ENCODE measurements at places on chromosomes 4 and X.

DNA sequence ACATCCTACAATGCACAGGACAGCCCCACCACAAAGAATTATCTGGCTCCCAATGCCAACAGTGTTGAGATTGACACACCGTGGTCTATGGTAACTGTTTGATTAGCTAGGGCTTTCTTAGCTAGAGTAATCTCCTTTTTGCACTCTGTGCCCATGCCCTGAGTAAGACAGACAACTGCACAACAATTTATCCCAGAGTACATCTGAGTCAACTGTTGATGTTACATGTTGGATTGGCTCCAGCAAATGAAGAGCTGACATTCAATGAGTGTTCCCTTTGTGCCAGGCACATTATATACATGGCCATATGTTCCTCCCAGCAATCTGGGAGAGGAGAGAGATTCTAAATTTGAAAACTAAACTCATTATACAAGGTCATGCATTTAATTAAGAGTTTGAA lies 3.9 kb upstream of the FAM9C start:
- DNase-seq = no peak

DNA sequence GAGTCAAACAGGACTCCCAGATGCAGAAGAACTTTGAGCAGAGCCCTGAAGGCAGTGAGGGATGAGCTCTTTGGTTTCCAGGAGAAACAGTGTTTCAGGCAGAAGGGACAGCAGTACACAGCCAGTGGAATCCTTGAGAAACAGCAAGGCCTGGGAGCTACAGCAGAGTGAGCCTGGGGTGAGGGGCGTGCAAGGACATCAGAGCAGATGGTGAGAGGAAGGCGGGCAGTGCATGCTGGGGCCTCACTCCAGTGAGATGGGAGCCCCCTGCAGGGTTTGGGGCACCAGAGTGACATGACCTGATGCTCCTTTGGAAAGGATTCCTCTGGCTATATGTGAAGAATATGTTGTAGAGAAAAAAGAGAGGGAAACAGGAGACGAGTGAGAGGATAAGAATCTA lies 98.1 kb upstream of the EGFL6 start:
- DNase-seq = no peak

DNA sequence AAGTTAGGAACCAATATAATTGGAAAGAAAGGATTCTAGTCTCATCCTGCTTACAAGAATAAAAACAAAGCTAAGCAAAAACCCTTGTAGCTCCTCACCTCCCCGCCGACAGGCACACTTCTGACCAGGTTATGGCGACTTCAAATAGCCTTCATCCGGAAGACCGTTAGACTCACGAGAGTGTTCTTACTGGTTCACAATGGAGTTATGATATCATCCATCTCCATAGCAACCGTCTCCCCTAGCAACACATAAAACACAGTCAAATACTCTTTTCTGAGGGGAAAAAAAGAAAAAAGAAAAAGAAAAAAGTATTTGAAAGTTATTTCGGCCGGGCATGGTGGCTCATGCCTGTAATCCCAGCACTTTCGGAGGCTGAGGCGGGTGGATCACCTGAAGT lies at the start of gene IL13RA2:
TSS of gene IL13RA2 (minus strand) at position 162 of the 400 bp plus-strand sequence. CDS start 347 bp downstream, outside the sequence.
- DNase-seq = no peak

GRCh38 chrX:103538728-103539127 lies 19.4 kb upstream of the RAB40A start:
- no peak for DNase-seq

DNA sequence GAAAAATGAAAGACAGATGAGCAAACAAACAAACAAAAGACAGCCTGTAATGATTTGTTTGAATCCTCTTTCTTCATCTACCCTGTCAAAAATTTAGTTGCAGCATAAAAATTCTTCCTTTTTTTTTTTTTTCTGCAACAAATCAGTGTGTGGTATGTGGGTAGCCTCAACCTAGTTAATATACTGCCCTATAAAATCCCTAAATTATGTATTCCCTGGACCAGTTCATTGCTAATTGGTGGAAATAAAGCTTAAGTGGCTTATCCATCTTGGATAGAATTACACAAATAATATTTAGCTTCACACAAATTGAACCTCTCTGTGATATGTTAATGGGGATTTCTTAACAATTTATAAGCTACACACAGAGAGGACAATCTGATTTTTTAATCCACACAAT lies 208.4 kb downstream of the NDST4 start:
- no peak for DNase-seq

GRCh38 chrX:16822723-16823122 lies 36.5 kb downstream of the TXLNG start:
- no peak for DNase-seq

DNA sequence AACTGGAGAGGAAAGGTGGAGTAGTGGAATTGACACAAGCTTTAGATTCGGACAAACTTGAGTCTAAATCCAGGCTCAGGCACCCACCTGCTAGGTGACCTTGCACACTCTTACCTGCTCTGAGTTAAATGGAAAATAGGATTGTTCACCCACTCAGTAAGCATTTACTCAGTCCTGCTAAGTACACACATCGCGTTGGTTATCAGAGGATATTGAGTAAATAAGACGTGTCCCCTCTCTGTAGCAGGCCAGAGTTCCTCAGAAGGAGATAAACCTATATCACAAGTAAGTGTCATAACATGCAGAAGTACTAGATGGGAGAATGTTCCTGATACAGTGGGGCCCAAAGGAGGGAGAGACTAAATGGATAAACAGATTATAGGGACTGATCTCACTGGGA lies 117.7 kb downstream of the SMIM20 start:
- no peak for DNase-seq

- DNase-seq = no peak
Measured at GRCh38 chr4:40453912-40454311, 118.8 kb downstream of the CHRNA9 start.

DNA sequence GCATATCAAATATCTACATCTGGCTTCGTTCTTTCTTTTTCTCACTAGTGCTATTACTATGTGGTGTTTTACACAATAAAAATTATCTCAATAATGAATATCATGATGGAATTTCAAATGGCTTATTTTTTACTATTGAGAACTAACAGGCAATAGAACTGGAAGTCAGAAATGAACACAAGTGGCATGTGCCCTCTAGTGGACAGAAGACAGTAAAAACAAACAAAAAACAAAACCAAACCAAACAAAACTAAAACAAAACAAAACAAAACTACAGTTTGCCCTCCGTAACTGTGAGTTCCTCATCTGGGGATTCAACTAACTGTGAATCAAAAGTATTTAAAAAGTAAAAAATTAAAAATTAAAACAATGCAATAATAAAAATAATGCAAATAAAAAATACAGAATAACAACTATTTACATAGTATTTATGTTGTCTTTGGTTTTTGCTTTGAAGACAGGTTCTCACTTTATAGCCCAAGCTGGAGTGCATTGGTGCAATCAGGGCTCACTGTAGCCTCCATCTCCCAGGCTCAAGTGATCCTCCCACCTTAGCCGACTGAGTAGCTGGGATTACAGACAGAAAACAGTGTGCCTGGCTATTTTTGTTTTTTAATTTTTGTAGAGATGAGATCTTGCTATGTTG lies 195.6 kb upstream of the TACR3 start:
- DNase-seq = no peak

DNA sequence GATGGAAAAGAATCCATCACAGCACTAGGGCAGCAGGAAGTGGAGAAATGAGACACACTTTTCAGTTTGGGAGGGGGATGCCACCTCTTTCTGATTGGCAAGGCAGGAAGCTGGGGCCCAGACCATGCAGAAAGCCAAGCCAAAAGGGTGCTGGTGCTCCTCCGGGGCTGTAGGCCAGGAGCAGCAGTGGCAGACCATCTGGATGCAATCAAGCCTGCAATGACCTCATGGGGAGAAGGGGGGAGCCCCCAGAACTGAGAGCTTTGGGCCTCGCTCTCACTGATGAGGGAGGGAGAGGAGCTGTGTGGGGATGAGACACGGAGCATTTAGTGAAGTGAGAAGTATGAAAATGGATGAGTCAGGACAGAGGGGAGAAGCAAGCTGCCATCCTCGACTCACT lies 141.3 kb upstream of the NALF2 start:
- DNase-seq = no peak

- DNase-seq = no peak
Measured at GRCh38 chr4:54780149-54780495, 122.4 kb downstream of the KIT start.

DNA sequence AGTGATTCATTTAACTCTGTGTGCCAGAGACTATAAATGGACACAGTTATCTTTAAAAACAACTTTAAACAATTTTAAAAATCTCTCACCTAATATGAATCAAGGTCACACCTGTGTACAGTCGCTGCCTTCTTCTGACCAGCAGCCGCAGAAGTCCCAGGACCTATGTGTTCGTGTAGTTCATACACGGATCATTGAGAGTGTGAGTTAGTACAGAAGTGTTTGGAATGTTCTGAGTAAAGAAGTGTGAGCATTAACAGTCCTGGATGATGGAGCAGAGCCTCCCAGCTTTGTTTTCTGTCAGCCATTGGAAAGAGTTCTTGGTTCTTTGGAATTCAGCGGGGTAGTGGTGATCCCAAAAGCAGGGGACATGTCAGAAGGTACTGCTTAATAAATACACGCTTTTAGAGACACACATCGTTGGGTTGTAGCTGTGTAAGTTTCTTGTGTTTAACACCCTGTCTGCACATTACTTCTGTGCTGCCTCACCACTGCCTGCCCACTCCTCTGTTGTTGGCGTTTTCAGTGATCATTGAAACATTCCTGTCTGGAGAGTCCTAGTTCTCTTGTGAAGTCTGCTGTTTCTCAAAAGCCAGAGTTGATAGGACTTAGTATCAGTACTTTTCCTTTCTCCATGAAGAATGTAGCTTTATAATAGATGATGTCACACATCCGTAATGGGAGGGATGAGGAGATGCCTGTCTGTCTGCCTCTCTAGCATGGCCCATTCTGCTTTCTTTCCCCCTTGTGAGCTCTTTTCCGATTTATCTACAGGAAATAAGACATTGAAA lies 90.6 kb downstream of the PTTG2 start:
- DNase-seq = no peak

- DNase-seq = peak; percentile 27
Measured at GRCh38 chr4:139988863-139989765, 164.9 kb downstream of the MAML3 start.

- no peak for DNase-seq
Measured at GRCh38 chr4:124762956-124763355, 50.4 kb upstream of the ANKRD50 start.

DNA sequence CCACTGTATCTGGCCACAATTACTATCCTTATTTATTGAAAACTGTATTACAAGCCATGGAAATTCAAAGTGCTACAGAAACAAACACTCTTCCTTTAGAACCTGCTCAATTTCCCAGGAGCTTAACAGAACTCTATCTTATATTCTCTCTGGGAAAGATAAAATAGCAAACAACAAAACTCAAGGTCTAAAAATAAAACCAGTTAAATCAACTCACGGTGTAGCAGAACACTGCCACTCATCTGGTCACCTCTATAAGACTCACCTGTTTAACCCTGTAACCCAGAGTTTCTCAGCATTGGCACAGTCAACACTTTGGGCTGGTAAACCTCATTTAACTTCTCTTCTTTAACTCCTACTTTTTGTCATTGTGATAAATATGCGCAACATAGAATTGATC lies 348.9 kb downstream of the DCHS2 start:
- DNase-seq = no peak

- DNase-seq = no peak
Measured at GRCh38 chr4:7518871-7519637, 84.3 kb upstream of the PSAPL1 start.

- DNase-seq = no peak
Measured at GRCh38 chr4:157265281-157265680, 44.8 kb downstream of the GRIA2 start.

DNA sequence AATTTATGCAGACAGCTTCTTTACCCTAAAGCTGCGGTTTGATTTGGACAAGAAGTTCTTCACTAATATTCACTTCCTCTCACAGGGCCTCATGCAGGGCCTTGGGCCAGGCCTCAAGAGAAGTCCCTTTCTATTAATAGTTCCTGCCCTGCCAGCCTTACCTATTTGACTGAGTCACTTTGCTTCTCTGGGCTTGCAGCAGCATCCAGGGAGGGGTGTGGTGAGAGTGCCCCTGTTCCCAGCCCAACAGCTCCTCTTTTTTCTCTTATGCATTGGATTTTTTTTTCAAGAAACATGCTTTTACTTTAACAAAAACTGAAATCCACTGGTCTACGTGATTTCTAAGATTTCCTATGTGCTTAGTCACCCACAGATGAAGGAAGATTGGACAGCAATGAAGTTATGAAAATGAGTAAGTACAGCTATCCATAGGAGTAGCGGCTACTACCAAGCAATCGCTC lies 26.7 kb downstream of the FAM156B start:
- DNase-seq = no peak

DNA sequence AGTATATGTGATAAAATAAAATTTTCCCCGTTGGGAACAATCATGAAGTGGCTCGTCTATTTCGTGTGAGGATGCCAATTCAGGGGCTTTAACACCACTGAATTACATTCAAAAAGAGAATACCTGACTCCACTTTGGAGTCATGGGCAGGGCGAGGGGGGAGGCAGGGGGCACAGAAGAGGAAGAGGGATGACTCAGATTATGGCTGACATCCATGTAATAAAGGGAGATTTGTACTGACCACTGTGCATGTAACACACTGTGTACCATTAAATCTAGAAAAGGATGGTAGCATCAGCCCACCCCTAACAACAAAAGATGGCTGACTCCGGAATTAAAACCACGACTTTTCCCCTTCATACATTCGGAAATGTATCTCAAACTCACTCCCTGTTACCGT lies 1.3 kb downstream of the SLC9A7 start:
- no peak for DNase-seq

- DNase-seq = no peak
Measured at GRCh38 chrX:1167466-1167865, 45.0 kb downstream of the CRLF2 start.

DNA sequence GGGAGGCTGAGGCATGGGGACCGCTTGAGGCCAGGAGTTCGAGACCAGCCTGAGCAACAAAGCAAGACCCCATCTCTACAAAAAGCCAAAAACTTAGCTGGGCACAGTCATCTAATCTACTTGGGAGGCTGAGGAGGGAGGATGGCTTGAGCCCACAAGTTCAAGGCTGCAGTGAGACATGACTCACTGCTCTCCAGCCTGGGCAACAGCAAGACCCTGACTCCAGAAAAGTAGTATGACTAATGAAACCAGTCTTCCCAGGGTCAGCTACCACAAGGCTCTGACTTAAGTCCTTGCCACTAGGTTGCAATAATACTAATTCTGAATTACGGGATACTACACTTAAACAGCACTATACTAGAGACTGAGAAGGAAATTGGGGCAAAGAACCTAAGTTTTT lies 33.1 kb downstream of the ERVMER34-1 start:
- no peak for DNase-seq

DNA sequence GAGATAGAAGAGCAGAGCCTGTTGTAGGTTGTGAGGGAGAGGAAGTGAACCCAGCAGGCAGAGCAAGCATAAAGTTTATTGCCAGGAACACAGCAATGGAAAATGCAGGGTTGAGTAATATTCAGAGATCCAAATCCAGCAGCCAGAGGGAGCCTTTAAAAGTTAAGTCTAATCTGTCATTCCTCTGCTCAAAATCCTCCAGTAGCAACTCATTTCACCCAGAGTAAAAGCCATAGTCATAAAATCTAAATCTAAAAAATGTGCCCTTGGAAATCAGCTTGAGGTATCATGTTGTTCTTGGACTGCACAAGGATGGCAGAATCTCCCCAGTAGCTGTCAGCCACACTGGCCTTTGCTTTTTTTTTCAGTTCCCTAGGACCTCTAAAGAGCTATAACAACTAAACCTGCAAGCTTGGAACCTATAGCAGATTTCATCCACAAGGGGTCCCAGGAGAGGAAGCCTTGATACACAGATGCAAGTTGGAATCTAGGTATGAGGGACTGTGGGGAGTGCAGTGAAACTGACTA lies 62.9 kb upstream of the FRAS1 start:
- DNase-seq = no peak

GRCh38 chr4:184574861-184575260 lies 74.4 kb downstream of the CASP3 start:
- DNase-seq = no peak

GRCh38 chr4:48710446-48711209 lies 69.5 kb downstream of the FRYL start:
- no peak for DNase-seq

Measured in CD4-positive, alpha-beta T cell treated with Interleukin-17A for 4 hours (primary cell).